ENCODE measurements at places on chromosomes 13 and 19.
A peak's percentile ranks its signal among the peaks of the same experiment; 100 is the strongest.

DNA sequence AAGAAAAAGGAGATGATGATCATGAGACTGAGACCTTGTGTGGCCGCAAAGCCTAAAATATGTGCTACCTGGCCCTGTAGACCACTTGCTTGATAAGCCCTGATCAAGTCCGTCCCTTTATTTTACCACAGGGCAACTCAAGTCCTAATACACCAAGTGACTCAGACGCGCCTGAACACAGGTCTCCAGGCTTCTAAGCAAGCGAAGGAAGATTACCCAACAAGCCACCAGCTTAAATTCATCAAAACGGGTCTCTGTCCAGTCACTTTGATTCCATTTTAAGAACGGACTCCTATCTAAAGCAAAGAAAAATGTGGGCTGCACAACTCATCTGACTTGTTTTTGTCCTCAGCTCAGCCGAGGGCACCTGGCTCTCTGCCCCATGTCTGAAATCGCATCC lies 26.8 kb downstream of the SLC7A1 start:
- no peak for DNase-seq

DNA sequence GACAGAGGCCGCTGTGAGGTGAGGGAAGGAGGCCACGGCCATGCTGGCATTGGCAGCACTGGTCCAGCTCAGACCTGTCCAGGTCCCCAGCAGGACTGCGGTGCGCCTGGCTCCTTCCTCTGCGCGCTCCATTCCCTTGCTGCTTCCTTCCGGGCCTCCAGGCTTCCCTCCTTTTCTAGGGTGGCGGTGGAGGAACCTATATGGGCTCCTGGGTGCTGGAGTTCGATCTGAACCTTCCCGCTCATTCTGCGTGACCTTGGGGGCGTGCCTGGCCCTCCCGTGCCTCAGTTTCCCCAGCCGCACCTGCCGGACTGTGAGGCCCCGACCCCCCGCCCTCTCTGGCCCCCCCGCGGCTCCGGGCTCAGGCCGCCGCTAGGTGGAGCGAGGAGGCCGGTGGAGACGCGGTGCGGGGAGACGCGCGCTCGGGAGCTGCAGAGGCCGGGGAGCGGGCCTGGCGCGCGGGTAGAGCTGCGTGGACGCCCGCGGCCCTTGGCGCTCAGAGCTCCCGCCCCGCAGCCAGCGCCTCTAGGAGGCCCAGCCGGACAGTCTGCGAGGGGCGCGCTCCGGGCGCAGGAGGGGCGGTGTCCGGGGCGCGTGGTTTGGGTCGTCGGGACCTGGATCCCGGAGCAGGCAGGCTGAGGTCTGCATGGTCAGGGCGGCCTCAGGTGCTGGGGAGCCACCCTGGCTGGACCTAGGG lies 29.9 kb downstream of the EFNA2 start:
- DNase-seq: peak; percentile 29

- no peak for DNase-seq
These were observed 1752.2 kb upstream of the PCDH20 start for GRCh38 chr13:63167699-63168337.

GRCh38 chr19:48274173-48274572 lies 4.3 kb downstream of the ZNF114 start:
- DNase-seq: no peak

GRCh38 chr19:37329686-37330085 lies 41.2 kb upstream of the ZNF527 start:
- DNase-seq: peak; percentile 22

DNA sequence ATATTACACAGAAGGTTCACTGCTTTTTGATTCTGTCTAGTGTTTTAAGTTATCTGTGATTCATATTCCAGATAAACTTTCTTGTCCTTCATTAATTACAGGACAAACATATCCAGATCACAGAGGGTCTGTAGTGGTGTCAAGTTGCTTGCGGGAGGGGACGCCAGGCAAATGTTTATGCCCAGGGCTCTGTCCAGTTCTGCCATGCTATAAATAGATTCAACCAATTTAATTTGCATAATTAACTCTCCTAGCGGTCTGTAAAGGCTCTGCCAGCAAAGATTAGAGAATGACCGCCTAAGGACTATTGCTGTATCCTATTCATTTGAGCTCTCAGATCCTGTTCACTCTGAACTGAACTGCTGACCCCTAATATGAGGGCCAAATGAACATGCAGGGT lies 59.7 kb upstream of the TRPC4 start:
- DNase-seq: no peak

- no peak for DNase-seq
These were observed 14.6 kb downstream of the ZNF254 start for GRCh38 chr19:24101459-24102115.

DNA sequence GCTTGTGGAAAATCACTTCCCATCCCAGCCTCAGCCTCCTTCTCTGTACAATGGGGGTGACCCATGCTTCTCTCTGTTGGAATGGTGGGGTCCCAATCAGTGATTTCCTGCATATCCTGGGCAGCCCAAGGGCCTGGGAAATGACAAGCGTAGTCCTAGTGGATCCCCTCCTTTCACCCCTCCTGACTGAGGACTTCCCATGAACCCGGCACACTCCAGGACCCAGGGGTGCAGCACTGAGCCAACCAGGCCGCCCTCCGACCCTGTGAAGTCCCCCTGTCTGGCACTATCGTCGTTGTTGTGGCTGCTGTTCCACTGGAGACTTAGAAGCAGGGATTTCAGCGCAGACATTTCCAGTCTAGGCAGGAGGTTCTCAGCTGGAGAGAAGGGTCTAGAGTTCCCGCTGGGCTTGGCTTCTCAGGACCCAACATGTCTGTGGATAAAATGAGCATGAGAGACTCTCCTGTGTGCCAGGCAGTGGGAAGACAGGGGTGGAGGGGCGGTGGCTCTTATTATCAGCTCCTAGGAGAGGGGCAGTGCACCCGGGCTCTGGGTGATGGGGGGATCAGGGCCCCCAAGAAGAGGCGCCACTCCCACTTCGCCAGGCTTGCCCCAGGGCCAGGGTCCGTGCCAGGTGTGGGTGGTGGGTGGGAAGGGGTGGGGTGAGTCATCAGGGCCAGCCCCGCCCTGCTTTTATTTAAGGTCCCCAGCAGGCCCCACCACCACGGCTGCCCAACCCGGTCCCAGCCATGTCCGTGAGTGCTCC lies at the start of gene LGALS7B:
LGALS7B (plus strand) TSS at position 723 of the 766 bp plus-strand sequence; CDS start at position 750, 27 bp downstream.
- DNase-seq: no peak

GRCh38 chr13:30652746-30653386 lies 35.1 kb downstream of the USPL1 start:
- DNase-seq: peak; percentile 38

- DNase-seq: peak; percentile 30
These were observed at the start of gene IL12RB1 for GRCh38 chr19:18086590-18087138. IL12RB1 (minus strand) TSS chr19:18086934; CDS start chr19:18086823, 111 bp downstream.

- DNase-seq: no peak
These were observed 9.5 kb downstream of the POLR1D start for GRCh38 chr13:27631156-27631555.

DNA sequence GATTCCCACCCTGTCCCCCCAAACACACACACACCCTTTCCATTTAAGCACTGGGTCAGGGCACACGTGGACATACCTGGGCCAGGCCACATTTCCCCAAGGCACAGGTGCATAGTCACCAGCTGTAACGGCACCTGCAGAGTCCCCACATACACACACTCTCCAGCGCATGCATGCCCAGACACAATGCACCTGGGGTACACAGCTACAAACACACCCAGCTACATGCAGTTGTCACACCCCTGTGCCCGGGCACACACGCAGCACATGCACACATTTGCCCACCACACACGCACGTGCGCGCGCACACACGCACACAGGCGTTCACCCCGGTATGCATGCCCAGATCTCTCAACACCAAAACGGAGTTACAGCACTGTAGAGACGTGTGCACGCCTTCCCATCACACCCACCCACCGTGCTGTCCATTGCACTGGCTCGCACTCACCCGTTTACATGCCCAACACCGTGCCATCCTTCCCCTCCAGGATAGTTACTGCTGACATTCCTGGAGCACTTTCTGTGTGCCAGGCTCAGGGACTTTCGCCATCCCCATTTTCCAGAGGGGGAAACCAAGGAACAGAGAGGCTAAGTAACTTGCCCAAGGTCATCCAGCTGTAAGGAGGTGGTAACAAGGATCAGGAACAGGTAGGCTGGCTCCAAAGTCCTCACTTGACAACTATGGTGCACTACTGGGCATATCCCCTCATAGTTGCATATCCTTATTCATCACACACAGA lies 749 bp upstream of the SHANK1 start:
- no peak for DNase-seq

GRCh38 chr19:862581-863314 lies 3.3 kb downstream of the CFD start:
- peak; percentile 83 for DNase-seq

- DNase-seq: peak; percentile 69
These were observed 2.8 kb downstream of the TNNT1 start for GRCh38 chr19:55146078-55146704.

GRCh38 chr13:44972956-44973581 lies 16.2 kb downstream of the NUFIP1 start:
- DNase-seq: peak; percentile 65

DNA sequence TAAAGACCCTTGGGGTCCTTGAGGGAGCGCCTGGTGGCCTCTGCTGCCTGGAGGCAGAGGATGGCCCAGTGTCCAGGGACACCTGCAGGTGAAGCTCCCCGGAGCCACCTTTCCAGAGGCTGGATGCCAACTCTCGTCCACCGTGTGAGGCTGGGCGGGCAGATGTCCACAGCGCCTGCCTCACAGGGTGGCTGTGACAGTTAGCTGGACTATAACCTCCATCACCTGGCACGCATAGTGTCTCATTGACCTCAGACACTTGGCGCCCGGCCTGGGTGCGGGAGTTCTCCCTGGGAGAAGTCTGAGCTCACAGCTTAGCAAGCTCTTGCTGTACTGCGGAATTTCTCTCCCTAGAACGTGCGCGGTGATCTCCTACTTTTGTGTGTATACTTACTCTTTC lies 9.8 kb downstream of the BICRA start:
- DNase-seq: no peak

GRCh38 chr13:102968572-102969228 lies 97.5 kb downstream of the SLC10A2 start:
- no peak for DNase-seq

GRCh38 chr13:78978381-78978998 lies 319.5 kb upstream of the OBI1 start:
- peak; percentile 67 for DNase-seq

- DNase-seq: no peak
These were observed 16.9 kb downstream of the IZUMO4 start for GRCh38 chr19:2113439-2114211.

DNA sequence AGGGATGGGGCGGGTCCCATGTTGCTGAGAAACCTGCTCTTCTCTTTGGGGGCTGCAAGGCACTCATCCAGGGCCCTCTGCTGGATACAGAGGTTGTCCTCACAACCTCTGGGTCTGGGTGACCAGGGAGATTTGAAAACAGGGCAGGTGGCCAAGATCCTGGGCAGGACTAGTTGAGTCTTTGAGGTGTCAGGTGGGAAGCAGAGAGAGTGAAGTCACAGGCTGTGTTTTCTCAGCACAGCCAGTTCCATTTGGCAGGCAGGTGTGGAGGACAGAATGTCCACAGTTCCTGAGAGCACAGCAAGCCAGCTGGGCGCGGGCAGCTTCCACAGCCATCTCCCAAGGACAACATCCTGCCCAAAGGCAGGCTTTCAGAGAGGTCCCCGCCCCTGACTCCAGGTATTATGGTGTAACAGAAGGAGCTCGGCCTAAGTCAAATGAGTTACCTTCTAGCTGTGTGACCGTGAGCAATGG lies 118.8 kb downstream of the NUFIP1 start:
- DNase-seq: no peak

GRCh38 chr19:15187026-15188007 lies 13.5 kb downstream of the NOTCH3 start:
- DNase-seq: peak; percentile 12

GRCh38 chr13:26600343-26600742 lies 42.9 kb downstream of the WASF3 start:
- no peak for DNase-seq

DNA sequence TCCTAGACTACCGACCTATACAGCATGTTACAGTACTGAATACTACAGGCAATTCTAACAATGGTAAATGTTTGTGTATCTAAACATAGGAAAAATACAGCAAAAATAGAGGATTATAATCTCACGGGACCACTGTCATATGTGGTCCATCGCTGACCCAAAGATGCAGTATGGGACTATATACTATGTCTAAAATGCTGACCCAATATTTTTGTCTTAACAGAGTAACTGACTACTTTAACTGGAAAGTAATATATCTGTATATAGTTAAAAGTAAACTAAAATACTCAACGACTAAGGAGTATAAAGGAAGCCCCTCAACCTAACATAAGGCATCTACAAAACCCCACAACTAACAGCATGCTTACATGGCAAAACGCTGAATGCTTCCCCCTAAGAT lies 4.4 kb upstream of the TMEM86B start:
- DNase-seq: no peak

GRCh38 chr13:30654430-30654829 lies 36.7 kb downstream of the USPL1 start:
- DNase-seq: peak; percentile 88

GRCh38 chr13:113907635-113908617 lies 44.0 kb upstream of the GAS6 start:
- no peak for DNase-seq

- no peak for DNase-seq
These were observed 77.7 kb downstream of the C1QTNF9 start for GRCh38 chr13:24386816-24387708.

GRCh38 chr13:48476215-48476614 lies 56.7 kb downstream of the RCBTB2 start:
- no peak for DNase-seq

DNA sequence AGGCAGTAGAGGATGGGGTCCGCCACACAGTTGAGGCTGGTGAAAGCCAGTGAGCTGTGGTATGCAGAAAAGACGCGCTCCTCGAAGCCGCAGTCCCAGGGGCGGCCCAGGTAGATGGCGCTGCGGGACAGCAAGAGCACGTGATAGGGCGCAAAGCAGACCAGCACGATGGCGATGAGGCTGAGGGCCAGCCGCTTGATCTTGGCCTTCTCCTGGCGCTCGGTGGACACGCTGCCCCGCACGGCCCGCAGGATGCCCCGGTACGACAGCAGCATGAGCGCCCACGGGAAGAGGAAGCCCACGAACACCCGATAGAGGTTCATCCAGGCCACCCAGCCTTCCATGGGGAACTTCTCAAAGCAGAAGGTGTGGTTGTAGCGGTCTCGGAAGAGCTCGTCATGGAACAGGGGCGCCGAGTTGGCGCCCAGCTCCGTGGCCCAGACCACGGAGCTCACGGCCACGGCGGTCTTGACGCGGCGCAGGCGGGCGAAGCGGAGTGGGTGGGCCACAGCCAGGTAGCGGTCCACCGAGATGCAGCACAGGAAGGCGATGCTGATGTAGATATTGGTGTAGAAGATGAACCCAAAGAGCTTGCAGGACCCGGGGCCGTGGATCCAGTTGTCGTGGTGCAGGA lies 6.5 kb upstream of the OPA3 start:
- DNase-seq: peak; percentile 52

- DNase-seq: peak; percentile 62
These were observed 15.1 kb upstream of the CEACAM4 start for GRCh38 chr19:41641879-41642485.

- DNase-seq: peak; percentile 62
These were observed 19.2 kb downstream of the GPX4 start for GRCh38 chr19:1122972-1123363.

DNA sequence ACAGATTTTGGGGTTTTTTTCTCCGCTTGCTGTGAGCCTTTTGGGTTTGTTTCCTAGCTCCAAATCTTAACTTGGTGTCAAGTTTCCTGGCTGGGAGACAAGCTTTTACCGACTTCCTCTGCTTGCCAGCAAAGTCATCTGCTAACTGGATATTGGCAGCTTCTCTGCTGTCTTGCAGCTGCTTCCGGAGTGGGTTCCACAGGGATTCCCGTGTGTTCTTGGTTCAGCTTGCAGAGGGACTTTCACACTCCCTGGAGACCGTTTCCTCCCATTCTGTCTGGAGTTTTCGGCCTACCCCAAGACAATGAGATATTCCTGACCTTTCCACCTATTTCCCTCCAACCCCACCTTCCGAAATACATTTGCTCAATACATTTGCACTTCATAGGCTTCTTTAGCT lies 2.2 kb upstream of the COLGALT1 start:
- no peak for DNase-seq

Data from hematopoietic multipotent progenitor cell treated with erythropoietin and hydrocortisone succinate and interleukin-3 and kit ligand, for 8 days (in vitro differentiated cells).